ENCODE measurements at places on chromosomes 11 and 22. TPM values are rescaled to one million over a fixed set of nuclear protein-coding genes. Genes with fewer than 3 reads are reported as not detected.

Gene POLD4
- total RNA-seq: 96.0 TPM

Gene SLC22A9
- total RNA-seq: not detected

DNA sequence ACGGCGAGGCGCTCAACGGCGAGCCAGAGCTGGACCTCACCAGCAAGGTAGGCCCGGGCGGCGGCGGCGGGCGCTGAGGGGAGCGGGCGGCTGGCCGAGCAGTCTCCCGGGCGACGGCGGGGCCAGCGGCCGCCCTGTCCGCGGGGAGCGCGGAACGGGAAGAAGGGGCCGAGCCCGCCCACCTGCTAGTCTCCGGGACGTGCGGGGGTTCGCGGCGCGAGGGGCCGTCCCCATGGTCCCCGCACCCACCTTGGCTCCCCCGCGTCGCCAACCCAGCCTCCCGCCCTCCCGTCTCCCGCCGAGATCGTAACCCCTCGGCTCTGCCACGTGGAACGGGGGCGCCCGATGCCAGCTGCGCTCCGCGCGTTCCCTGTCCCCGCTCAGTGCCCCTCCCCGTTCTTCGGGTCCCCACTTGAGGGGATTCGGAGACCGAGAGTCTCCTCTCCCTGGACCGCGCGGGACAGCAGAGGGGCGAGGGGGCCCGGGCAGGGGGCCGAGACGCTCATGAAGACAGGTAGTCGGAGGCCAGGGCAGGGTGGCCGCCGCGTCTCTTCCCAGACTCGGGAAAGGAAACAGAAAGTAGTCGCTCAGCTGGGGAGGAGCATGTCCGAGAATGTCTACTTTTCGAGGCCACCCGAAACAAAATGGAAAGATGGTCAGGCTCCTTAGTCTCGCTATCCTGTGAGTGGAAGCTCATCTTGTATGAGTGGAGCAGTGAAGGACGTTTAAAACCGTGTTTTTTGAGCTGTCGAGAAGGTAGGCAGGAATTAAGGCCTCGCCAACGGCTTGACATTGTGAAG, 557 bp downstream of the GTPBP1 start:
- DNase-seq: no peak

Gene P2RY2
- not detected for total RNA-seq

- DNase-seq: no peak
Measured at GRCh38 chr11:33248416-33248971, 8.7 kb upstream of the HIPK3 start.

- no peak for DNase-seq
Measured at GRCh38 chr11:133714471-133715375, 130.6 kb downstream of the SPATA19 start.

GRCh38 chr11:10392095-10393079, 62.7 kb upstream of the AMPD3 start:
- DNase-seq: no peak

Gene SREBF2
- total RNA-seq: 17.7 TPM

GRCh38 chr11:44946263-44946662, 4.4 kb downstream of the TP53I11 start:
- DNase-seq: no peak

- peak; percentile 26 for DNase-seq
Measured at GRCh38 chr11:117259417-117259816, 26.9 kb downstream of the RNF214 start.
